ENCODE measurements at places on chromosomes 5 and 9.
A peak's percentile ranks its signal among the peaks of the same experiment; 100 is the strongest.

DNA sequence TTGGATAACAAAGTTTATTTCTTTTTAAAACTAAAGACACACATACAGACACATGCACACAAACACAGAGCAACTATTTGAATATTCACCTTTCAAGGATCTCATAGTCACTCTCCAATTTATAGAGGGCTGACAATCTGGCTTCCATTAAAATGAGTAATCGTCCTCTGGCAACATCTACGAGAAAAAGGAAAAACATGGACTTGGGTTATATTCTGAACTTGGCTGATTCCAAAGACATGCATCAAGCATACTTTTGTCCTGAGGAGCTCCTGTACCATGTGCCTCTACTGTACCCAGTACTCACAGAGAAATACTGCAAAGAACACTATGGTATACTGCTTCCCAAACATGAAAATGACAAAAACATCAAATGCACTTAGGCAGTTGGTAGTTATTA, 15.4 kb downstream of the IARS1 start:
- no peak for DNase-seq

GRCh38 chr5:14821100-14821845, 50.3 kb downstream of the ANKH start:
- no peak for DNase-seq

DNA sequence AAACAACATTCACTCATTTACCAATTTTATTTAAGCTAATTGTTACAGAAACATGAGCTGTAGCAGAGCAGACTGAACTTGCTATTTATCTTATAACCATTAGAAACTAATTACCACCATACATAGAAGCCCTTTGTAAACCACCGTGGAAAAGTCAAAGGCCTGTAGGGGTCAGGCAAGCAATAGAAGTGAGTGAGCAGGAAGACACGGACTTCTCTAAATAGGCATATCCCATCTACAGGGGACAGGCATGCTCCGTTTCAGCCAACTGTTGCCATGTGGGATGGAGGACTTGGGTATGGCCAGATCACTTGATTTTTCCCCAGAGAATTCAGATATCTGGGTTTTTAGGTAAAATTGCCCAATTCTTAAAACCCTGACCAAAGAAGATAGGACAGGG, 44.8 kb downstream of the PRRC1 start:
- no peak for DNase-seq

DNA sequence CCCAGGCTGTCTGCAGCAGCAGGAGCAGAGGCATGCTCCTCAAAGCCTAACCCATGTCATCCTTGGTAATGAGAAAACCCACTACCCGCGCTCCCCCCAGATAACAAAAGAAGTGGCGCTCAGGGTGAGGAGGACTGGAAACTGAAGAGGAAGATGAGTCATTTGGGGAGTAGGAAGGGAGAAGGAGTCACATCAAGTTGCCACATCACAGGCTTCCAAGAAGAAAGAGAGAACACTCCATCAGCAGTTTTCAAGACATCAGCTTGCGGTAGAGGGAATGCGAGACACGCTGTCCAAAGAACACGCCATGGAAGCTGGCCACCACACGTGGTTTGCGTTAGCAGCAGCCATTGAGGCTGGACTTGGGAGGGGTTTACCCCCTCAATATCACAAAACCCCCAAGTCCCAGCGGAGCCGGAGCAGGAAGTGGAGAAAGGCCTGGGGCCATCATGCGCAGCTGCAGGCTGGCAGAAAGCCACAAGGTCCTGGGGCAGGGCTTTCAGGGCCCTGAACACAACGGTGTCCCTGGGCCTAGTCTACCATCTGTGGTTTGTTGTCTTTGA, 41.5 kb downstream of the SH3PXD2B start:
- no peak for DNase-seq

GRCh38 chr9:83433846-83434245, 104.4 kb downstream of the FRMD3 start:
- no peak for DNase-seq

DNA sequence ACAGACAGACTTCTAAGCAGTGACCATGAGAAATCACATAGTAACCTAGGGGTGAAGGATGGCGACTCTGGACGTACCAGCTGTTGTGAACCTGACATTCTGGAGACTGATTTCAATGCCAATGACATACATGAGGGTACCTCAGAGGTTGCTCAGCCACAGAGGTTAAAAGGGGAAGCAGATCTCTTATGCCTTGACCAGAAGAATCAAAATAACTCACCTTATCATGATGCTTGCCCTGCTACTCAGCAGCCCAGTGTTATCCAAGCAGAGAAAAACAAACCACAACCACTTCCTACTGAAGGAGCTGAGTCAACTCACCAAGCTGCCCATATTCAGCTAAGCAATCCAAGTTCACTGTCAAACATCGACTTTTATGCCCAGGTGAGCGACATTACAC, 38.0 kb upstream of the CCDC152 start:
- no peak for DNase-seq

GRCh38 chr5:31412324-31412723, 119.6 kb downstream of the DROSHA start:
- no peak for DNase-seq

DNA sequence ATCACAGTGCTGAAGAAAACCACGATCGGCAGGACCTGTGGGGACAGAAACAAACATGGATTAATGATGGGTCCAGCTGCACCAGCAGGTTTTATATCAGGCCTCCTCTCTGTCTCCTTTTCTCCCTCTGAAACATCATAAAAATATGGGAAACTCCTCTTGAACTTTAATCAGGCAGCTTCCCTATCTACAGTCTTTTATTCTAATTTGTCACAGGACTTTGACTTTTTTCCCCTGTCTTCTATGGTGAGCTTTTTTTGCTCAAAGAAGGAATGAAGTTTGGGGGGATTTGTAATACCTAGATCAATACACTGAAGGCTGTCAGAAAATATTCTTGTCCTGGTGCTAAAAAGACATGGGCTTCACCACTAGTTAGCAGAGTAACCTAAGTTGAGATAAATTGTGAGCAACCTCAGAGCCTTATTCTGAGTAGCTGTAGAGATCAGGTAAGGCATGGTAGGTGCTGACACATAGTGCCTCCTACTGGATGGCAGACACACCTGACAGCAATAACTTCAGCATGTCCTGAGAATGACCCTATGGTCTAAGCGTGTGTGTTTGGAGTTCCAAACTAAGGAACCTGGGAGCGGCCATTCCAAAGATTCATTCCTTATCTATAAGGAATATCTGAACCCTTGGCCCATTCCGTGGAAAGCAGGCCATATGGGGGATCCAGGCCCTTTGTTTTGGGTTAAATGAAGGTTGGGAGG, 46.2 kb downstream of the SLC28A3 start:
- DNase-seq = no peak

- DNase-seq = no peak
These were observed 81.0 kb downstream of the MACROH2A1 start for GRCh38 chr5:135318037-135318436.

DNA sequence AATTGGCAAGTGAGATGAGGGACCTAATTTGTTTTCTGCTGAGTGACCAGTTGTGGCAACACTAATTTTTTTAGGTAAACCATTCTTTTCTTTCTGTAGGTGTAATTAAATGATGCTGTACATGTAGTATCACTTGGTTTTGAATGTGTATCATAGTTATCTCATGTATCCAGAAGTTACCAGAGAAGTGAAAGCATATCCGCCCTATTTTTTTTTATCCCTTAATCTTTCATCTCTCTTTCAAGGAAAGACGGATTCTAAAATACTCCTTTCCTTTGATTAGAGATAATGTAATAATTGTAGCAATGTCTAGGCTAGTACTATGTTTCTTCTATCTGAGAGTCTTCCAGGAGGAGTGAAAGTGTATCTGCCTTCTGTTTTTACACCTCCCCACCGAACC, 7.1 kb downstream of the KDM3B start:
- no peak for DNase-seq

DNA sequence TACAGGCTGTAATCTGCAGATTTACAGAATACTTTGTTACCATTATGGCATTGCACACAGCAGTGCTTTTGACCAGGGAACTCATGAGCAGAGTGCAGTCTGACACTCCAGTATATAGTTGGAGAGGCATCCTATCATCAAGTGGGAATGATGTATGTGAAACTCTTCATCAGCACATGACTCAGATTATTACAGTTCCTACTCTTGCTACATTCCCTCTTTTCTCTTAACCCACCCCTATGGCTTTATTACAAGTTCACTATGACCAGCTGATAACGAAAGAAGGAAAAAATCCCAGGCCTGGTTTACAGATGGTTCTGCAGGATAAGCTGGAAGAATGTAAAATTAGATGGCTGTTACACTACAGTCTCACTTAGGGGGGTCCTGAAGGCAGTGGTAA, 385.9 kb downstream of the RASEF start:
- DNase-seq = no peak

- DNase-seq = no peak
These were observed 21.4 kb downstream of the SPZ1 start for GRCh38 chr5:80341016-80341775.

DNA sequence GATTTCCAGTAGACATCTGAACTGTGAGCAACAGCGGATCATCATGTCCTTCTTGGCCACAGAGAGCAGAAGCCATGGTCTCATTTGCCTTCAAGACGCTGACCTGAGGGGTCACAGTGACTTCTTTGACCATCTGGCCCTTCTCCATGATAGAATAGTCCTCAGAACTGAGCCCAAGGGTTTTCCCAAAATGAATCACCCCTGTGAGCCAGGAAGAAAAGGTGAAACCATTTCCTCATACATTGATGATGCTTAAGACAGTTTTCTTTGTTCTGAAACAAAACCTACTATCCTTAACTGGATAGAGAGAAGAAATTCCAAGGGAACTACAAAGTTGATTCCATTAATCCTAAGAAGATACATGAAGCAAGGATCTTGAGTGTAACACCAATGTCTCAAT, 503.9 kb downstream of the CTNND2 start:
- no peak for DNase-seq

GRCh38 chr5:65255294-65255693, 226.4 kb downstream of the ADAMTS6 start:
- DNase-seq = no peak

- DNase-seq = no peak
These were observed 650.8 kb downstream of the IRX1 start for GRCh38 chr5:4246447-4246846.

DNA sequence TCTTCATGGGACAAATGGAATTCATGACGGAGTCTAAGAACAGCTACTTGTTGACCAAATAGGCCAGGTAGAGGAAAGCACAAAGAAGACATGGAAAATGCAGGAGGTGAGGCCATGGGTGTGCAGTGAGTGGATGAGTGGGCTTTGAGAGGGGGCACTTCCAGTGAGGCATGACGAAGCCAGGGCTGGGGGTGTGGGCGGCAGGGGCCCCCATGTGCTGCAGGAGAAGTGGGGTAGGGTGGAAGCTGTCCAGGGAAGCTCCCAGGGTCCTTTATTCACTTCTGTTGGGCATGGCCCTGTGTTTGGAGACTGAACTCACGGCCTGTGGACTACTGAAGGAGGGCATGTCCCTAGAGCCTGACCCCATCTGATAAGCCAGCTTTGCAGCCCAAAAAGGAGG, 127.6 kb upstream of the SLC25A48 start:
- no peak for DNase-seq

- no peak for DNase-seq
These were observed 70.3 kb downstream of the DAPK1 start for GRCh38 chr9:87567983-87568382.

DNA sequence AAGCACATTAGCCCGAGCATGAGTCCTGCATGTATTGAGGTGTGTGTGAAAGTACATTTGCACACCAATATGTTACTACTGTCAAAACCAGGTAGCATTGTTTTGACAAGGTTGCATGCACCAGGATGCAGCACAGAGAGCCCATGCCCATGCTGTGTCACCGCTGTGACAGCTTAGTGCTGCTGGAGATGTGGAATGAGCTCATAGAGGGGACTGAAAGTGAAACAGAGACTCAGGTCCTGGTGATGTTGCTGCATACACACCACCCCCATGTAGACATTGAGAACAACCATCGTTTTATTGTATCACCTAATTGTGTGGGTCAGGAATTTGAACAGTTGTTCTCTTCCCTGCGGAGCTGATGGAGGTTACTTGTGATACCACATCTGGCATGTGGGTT, 53.0 kb downstream of the GADD45G start:
- no peak for DNase-seq

- no peak for DNase-seq
These were observed 285.6 kb downstream of the FBXL7 start for GRCh38 chr5:15785531-15785981.

DNA sequence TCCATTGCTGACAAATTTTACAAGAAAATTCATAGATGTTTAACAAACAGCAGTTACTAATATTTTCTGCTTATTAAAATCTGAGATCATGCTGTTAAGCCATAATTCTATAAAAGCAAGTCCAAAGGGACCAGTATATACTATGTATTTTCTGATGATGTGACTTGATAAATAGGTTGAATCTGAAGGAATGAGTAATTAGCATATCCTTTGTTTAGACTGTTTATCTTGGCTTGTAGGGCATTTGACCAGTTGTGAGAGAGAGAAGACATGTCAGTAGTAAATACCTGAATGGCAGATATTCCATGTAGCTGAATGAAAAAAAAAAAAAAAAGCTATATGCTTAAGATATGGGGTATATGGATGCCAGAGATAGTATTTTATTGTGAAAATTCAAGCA, 14.6 kb downstream of the CPEB4 start:
- DNase-seq = no peak

DNA sequence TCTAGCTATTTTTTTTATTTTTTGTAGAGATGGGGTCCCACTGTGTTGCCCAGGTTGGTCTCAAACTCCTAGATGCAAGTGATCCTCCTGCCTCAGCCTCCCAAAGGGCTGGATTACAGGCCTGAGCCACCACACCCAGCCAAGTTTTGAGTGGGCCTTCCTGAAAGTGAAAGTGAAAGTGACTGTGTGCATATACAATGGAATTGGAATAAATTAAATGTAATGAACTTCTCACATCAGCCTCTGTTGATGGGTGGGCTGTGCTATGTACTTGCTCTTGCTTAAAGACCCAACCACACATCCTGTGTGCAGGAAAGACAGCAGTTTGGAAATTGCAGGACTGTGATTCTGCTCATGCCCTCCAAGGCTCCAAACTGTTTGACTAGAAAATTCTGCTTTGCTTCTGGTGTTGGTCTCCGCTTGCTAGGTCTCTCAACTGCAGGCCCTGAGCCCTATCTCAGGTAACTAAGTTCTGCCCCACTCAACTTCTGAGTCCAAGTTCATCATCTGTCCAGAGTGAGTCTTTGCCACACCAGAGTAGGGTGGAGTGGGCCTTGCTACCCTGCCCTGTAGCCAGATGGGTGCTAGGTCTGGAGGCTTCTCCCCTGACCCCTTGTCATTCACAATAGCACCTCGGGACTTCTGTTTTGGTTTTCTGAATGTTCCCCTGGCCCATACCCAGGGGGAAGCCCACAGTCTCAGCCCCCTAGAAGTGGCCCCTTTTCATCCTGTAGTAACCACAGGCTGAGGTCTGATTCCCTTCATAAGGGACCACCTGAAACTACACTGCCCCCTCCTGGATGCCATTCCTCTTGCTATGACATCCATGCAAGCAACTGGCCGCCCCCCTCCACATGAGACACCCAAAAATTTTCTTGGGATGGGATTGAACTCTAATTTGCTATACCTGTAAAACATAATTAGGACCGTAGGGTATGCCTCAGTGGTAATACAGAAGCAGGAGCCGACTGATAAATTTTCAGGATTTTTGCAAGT, 36.5 kb upstream of the RAD23B start:
- no peak for DNase-seq

GRCh38 chr5:27171761-27172261, 133.4 kb upstream of the CDH9 start:
- no peak for DNase-seq

- DNase-seq = no peak
These were observed 359 bp downstream of the PRELID1 start for GRCh38 chr5:177303925-177304391.

GRCh38 chr5:86617756-86618576, at the start of gene COX7C:
COX7C (plus strand) TSS chr5:86617941; CDS start chr5:86618056, 115 bp downstream.
- peak; percentile 70 for DNase-seq

GRCh38 chr9:127850286-127850830, 4.1 kb downstream of the ENG start:
- DNase-seq = no peak

Data from activated T-helper 1 cell treated with anti-CD3 and anti-CD28 coated beads, Interleukin-2, amount 50 U/mL, for 16 hours (primary cell).